ENCODE measurements at places on chromosomes 13 and 19.

- no peak for DNase-seq
These were observed 22.1 kb downstream of the ATP7B start for GRCh38 chr13:51988988-51989618.

GRCh38 chr19:19068659-19069654, 5.2 kb downstream of the SLC25A42 start:
- DNase-seq = no peak

DNA sequence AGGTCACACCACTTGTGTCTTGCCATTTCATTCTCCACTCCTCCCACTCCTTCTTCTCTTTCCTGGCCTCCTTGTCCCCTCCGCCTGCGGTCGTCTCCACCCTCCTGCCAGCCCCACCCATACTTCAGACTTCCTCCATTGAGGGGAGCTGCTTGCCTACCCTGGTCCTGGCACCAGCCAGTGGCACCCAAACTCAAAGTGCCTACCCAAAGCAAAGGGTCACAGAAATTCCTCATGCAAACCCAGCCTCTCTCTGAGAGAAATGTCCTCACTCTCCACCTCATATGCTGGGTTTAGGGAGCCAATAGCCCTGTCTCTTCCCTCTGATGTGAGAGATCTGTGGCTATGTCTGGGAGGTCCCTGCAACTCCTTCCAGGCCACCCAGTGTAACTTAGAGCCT, 109.6 kb downstream of the TEX26 start:
- no peak for DNase-seq

- DNase-seq = no peak
These were observed 241.3 kb downstream of the DACH1 start for GRCh38 chr13:71625694-71626093.

DNA sequence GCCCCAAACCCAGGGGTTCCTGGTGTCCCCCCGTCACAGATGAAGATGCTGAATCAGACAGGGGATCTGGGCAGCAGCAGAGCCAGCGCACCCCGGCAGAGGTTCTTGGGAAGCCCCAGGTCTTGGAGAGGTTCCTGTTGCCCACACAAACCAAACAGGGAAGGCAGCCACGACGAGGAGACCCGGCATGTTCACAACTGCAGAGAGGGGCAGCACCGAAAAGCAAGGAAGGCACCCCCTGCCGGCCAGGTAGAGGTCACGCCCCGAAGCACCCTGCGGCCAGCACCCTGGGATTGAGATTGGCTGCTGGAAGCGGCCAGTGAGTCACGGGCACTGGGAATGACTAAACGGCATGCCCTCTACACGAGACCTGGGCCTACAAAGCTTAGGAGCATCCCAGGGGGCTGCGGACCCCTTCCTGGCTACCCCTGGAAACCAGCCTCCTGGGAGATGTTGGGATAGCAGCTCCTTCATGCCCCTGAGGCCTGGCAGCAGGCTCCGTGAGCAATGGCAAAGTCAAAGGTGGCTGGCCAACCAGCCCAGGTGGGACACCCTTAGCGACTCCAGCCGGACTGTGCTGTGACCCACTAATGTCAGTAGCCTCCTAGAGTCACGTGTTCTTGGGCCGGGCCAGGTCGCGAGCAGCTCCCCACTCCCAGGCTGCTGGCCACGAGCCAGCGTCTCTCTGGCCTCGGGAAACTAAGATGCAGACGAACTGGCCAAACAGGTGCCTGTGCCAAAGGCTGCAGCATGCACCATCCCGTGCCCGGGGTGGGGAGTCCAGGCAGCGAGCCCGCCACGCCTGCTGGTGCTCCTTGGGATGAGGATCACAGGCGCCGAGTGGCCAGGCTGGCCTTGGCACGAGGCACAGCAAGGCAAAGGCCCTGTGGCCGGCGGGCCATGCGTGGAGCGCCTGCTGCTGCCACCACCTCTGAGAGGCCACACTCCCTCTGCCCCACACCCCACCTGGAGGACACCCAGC, 43.2 kb downstream of the MLLT1 start:
- no peak for DNase-seq

DNA sequence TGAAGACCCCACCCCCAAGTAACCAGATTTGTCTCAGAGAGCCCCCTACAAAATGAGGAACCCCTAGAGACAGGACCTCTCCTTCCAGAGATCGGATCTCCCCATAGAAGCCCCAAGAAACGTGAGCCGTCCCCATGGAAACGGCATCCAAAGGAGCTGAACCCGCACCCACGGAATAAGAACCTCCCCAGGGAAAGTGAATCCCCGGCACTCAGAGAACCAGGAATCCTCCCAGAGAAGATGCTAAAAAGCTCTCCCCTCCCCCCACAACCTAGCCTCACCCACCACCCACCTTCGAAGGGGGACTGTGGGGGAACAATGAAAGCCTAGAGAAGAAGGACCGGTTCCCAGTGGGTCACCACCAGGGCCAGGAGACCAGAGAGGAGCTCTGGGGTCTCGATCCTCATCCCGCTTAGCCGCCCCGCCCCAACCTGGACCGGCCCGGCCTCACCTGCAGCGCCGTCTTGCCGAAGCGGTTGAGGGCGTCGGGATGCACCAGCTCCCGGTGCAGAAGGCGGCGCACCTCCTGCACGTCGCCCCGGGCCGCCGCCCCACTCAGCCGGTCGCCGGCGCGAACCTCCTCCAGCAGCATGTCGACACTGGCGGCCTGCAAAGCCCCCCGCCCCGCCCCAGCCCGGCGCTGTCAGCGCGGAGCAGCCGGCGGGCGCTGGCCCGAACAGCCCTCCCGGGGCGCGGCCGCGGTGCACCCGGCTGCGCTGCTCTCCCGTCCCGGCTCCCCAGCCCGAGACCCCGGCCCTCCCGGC, 535 bp downstream of the CDKN2D start:
- peak; percentile 54 for DNase-seq

GRCh38 chr19:51055866-51056265, 9.0 kb downstream of the KLK13 start:
- no peak for DNase-seq

DNA sequence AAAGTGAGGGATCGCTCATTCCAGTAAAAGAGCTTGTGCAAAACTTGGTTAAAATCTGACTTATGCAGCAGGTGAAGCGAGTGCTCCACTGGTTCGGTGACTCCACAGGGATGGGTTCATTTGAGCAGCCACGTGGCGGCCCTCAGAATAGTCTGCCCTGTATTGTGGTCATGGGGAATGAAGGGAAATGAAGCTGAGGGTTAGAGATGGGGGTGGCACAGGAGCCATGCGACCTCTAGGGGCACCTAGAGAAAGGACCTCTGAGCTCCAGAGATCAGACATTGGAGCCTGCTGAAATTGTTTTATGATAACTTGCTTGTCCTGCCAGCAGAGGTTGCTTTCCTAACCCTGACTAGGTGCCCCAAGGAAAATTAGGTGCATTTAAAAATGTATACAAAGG, 26.6 kb downstream of the CBY2 start:
- no peak for DNase-seq

DNA sequence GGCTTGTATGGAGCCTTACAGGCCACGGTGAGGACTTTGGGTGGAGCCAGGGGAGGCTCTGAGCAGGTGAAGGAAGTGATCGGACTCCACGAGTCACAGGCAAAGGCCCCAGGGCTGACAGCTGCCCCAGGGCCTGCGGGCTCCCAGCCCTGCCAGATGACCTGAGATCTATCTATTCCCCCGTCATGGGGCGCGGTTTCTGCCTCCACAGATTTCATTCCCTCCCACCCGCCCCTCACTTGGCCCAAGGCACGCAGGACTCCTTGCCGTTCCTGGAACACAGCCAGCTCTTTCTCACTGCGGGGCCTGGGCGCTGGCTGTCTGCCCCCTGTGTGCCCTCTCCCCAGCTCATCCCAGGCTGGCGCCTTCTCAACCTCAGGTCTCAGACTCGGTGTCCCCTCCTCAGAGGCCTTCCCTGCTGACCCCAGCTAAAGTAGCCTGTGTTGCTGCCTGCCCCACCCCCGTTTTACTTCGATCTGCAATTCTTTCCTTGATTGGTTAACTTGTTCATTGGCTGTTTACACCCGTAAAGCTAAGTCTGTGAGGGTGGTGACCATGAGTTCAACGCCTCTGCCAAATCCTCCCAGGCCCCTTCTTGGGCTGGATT, 13.9 kb upstream of the PAK4 start:
- no peak for DNase-seq

DNA sequence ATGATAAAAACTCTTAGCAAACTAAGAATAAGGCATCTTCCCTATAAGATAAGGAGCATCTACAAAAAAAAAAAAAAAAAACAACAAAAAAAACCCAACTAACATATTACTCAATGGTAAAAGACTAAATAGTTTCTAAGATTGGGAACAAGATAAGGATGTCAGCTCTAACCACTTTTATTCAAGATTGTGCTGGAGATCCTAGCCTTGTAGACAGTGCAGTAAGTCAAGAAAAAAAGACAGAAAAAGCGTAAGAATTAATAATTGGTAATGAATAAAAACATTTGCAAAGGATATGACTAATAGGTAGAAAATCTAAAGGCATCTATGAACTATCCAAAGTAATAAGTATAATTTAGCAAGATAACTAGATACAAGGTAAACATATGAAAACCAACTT, 33.0 kb downstream of the ZIC2 start:
- no peak for DNase-seq

- DNase-seq = no peak
These were observed 685 bp downstream of the GMFG start for GRCh38 chr19:39335168-39335548.

GRCh38 chr19:39132344-39132969, 6.9 kb downstream of the PAK4 start:
- DNase-seq = no peak

DNA sequence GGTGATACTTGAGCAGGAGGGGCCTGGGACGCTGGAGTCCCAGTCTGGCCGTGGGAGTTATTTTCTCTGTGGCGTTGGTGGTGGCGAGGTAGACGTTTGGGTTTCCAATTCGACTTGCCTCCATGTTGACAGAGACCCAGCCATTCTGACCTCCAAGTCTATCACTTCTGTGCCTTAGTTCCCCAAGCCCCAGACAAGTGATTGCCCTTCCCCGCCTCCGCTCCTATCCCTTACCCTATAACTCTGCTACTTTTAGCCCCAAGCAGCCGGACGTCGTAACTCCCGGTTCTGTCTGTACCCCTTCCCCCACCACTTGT, 549 bp downstream of the TIMM50 start:
- DNase-seq = no peak

- no peak for DNase-seq
These were observed 692.6 kb upstream of the SLITRK1 start for GRCh38 chr13:84574851-84575250.

- DNase-seq = no peak
These were observed 314.7 kb downstream of the ITGBL1 start for GRCh38 chr13:101767131-101767530.

GRCh38 chr13:46617229-46617721, 64.3 kb downstream of the LRCH1 start:
- DNase-seq = no peak

GRCh38 chr13:53167561-53167960, 138.9 kb downstream of the OLFM4 start:
- no peak for DNase-seq

GRCh38 chr13:37289212-37289935, 183.9 kb upstream of the CSNK1A1L start:
- DNase-seq = no peak

DNA sequence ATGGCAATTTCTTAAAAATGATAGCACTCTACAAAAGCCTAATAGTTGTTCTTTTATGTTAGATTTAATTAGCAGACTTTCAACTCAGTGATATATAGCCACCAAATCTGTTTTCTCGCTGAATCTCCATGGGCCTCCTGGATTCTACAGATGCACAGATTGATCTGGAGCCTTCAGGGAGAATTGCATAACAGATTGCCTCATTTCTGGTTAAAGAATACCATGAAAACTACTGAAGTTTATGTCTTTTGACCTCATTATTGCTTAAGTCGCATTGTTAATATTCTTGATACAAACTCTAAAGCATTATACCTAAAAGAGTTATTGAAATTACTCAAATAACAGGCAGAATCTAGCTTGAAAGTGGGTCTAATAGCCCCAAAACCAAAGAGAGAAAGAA, 53.7 kb upstream of the PRR20A start:
- no peak for DNase-seq

DNA sequence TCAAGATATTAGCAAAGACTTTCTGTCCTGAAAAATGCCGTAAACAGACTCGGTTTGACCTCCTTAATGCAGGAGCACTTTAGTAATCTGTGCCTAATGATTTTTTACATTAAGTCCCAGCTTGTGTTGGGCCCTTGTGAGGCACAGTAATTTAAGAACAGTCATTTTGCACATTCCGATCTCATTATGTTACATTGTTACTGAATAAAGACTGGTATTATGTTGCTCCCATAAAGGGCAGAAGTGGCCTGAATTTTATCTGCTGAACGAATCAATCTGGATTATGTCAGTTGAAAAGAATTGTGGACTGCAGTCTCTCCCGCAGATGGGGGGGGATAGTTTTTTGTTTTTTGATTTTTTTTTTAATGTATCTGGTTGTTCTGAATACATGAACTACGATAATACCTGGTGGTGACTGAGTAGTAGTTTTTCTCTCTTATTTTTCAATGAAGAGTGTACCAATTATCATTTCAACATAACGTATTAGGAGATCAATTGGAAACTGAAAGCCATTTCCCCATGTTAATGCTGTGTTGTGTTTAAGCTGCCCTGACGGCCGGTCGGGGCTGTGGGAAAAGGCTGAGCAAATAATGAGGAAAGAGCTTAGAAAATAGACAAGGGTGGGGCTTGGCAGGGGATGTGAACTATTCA, 290.2 kb downstream of the ZNF536 start:
- DNase-seq = no peak

DNA sequence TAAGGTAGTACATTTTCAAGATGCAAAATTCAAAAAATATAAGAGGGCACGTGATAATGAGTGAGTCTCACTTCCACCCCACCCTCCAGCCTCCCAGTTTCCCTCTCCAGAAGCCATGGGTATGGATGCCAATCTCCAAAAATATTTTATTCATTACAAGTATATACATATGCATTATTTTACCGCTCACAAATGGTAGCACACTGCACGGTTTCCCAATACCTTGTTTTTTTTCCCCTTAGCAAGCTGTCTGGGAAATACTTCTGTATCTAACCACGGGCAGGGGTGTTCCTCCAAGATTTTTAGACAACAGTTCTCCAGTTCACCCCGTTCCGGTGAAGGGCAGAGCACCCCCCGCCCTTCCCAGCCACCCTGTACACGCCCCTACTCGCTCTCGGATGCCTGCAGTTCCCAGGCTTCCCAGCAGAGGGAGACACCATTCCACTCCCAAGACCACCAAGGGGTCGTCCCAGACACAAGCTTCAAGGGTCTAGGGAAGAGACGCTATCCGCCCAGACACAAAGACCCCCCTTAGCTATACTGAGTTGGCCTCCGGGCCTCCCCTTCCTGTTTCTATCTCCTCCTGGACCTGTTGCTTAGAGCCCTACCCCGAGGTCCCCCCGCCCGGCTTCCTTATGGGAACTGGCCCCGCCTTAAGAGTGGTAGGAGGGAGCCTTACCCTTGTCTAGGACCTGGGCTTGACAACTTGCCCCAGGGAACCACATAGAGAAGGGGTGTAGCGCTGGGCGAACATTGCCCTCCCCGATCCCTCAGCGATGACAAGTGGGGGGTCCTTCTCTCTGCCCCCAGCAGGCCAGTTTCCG, 1.1 kb upstream of the FXYD3 start:
- DNase-seq = peak; percentile 46

GRCh38 chr13:26062853-26063444, 11.1 kb upstream of the SHISA2 start:
- peak; percentile 19 for DNase-seq

Data from T follicular helper cell (primary cell).